ENCODE measurements at places on chromosomes 1 and 21. TPM values are rescaled to one million over a fixed set of nuclear protein-coding genes. Genes with fewer than 3 reads are reported as not detected.

DNA sequence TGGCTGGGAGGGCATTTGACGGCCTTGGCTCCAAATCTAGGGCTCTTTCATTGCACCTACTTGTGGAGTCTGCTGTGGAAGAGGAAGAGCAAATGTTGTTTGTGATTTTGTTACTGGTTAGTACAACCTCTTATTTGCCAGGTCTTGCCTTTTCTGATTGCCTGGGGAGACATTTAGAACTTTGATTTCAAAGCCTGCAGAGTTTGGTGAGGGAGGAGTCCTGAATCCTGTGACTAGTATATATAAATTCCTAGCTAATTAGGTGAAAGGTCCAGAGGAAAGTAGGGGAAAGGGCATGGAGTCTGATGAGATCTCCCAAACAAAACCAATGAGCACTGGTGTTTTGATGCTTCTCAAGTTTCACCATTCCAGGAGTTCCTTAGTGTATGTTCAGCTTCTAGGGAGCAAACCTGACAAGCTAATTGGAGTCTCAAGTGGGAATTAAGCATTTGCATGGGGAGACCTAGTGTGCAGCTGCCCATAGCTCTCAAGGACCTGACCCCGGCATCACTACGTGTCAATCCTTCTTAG, 5.1 kb upstream of the HMGCS2 start:
- H3K27ac ChIP-seq: no peak overlapping the region
- no peaks in the 10 kb centered on the region for H3K36me3 ChIP-seq
- no peaks in the 10 kb centered on the region for H3K27me3 ChIP-seq
- no peak for DNase-seq
- H3K4me3 ChIP-seq: no peak overlapping the region

GRCh38 chr1:213953806-213954205, 34.0 kb upstream of the PROX1 start:
- H3K4me3 ChIP-seq: no peak overlapping the region
- H3K27me3 ChIP-seq: peaks cover 6% of the 10 kb centered on the region
- DNase-seq: no peak
- no peak overlapping the region for H3K27ac ChIP-seq
- no peaks in the 10 kb centered on the region for H3K36me3 ChIP-seq
- H3K4me1 ChIP-seq: no peaks in the 10 kb centered on the region

DNA sequence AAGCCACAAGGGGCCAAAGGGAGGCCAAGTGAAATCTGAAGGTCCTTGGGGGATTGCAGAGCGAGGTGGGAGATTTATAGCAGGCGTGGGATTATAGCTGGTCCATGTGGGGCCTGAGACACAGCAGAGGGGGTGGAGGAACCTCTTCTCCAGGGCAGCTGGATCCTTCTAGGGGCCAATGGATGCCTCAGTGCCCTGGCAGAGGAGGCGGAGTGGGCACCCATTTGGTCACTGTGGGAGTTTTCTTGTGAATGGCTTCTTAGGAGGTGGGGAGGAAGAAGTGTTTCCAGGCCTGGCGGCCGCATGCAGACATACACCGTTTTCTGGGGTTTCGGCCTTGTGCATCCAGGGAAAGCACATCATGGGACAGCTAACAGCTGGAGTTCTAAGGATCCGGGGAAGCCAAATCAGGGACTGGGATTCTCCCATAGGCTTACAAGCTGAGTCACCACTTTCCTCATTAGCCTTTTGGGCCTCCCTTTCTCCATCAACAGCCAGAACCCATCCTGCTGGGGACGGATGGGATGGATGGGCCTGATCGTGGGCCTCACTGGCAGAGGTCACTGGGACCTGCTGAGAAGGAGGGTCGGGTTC, 76.5 kb downstream of the RHOU start:
- no peak overlapping the region for H3K27ac ChIP-seq
- peaks cover 14% of the 10 kb centered on the region for H3K27me3 ChIP-seq
- DNase-seq: no peak
- H3K4me1 ChIP-seq: peaks cover 6% of the 10 kb centered on the region

DNA sequence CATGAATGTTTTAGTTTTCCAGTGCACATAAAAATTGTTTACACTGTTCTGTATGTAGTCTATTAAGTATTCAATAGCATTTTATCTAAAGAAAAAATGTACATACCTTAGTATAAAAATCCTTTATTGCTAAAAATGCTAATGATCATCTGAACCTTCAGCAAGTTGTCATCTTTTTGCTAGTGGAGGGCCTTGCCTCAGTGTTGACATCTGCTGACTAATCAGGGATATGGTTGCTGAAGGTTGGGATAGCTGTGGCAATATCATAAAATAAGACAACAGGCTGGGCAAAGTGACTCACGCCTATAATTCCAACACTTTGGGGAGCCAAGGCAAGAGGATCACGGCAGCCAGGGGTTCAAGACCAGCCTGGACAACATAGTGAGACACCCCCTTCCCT, 9.0 kb downstream of the DYNLT5 start:
- no peaks in the 10 kb centered on the region for H3K4me1 ChIP-seq
- H3K4me3 ChIP-seq: no peak overlapping the region
- DNase-seq: no peak
- H3K36me3 ChIP-seq: peaks cover 2% of the 10 kb centered on the region
- no peak overlapping the region for H3K27ac ChIP-seq

DNA sequence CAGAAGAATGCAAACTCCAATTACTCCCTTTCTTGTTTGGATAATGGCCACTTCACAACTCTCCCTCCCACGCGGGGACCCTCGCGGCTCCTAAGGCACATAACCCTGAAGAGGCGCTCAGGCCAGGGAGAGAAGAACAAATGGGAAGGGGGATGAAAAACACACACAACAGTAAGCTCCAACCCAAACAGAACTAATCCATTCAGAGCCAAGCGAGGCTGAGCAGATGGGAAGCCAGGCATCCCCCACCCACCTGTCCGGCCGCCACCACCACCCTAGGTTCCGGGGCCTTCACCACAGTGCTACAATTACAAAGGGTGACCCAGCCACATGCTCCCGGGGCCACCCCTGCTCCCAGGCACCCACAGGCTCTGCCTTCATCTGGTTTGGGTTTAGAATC, 101.5 kb downstream of the MRPL37 start:
- DNase-seq: no peak
- no peak overlapping the region for H3K4me3 ChIP-seq
- no peak overlapping the region for H3K27ac ChIP-seq
- no peaks in the 10 kb centered on the region for H3K36me3 ChIP-seq
- H3K4me1 ChIP-seq: peaks cover 35% of the 10 kb centered on the region
- no peaks in the 10 kb centered on the region for H3K27me3 ChIP-seq

DNA sequence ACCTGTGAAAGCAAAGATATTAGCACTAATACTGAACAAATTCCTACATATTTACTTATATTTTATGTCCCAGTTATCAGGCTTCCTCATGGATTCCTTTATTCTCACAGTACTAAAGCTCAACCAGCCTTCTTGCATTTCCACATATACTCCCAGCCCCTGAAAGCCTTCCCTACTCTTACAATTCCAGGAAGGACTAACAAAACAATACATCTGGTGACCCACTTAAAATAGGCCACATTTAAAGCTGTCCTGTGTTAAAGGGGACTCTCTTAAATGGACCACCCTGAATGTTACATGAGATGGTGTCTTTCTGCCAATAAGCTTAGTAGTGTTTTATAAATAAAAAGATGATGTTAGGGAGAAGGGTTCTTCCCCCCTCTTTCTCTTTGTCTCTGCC, 54.4 kb downstream of the NTMT2 start:
- no peaks in the 10 kb centered on the region for H3K36me3 ChIP-seq
- DNase-seq: no peak
- H3K27me3 ChIP-seq: no peaks in the 10 kb centered on the region
- H3K4me3 ChIP-seq: no peak overlapping the region

The HAO2 gene
- total RNA-seq: not detected

The B4GALT2 gene
- 99.4 TPM for total RNA-seq

The ADAR gene
- 169 TPM for total RNA-seq

Data from chondrocyte (in vitro differentiated cells).